ENCODE measurements at places on chromosomes 13 and 19.

DNA sequence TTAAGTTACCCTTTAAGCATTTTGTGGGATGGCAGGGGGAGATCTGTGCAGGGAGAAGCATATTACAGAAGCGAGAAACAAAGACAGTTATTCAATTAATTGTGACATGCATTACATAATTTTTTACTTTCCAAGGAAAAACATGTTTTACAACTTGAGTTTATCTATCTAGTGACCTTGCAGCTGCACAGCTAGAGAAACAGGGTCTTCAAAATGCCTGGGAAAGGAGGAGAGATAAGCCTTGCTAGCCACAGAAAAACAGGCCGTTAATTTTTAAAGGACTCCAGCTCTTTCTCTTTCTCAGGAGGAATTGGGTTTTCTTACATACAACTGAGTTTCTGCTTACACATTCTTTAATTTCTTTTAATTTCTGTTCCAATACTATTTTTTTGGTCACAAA lies 14.8 kb upstream of the ZNF431 start:
- no peak for DNase-seq

GRCh38 chr13:75334634-75335447 lies 147.1 kb downstream of the TBC1D4 start:
- no peak for DNase-seq

- peak; percentile 78 for DNase-seq
Observed at GRCh38 chr19:11418094-11418548, 993 bp downstream of the RGL3 start.

DNA sequence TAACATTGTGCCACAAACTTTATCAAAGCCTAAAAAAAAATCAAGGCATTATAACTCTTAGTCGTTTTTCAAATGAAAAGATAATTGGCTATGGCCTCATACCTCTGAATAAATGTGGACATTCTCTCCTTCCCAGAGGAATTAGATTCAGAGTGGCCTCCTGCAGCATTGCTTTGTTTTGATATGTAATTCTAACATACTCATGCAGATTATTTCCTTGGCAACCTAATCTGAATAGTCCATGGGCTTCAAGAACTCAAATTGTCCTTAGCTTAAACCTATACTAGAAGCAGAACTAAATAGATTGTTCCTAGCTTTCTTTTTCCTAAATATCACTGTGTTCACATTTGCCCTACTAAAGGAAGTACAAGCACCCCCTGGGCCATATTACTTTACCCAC lies 1146.9 kb downstream of the OLFM4 start:
- DNase-seq, result peak; percentile 6

DNA sequence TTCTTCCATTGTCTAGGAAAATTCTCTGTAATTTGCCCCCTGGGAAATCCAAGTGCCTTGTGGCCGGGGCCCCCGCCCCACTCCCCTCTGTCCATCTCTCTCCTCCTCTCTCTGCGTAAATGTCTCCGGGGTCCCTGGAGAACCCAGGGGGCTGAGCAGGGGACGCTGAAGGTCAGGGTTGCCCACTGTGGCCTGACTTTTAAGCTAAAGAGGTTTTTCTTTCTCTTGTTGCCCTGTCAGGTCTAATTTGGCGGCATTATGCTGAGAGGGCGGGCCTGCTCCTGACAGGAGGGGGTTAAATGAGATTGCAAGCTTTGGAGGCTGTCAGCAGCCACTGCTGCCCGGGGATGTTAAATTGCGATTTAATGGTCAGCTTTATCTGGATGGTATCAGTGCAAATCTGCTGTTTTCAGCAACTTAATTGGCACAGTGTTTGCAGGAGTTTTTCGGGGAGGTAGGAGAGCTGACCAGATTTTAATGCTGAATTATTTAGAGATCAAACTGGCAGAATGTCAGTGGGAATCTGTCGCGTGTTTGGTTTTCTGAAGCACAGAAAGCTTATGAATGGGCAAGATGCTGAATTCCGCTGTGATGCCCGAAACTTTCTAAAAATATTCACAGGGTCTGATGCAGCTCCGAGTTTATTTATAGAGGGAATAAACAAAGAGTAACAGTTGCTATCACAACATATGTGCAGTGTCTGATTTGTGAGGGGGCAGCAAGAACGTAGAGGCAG lies 93.2 kb upstream of the SOX1 start:
- DNase-seq, result peak; percentile 52

GRCh38 chr13:36352350-36352749 lies 6.2 kb upstream of the SPART start:
- DNase-seq, result no peak

GRCh38 chr19:6958791-6959190 lies 62.4 kb downstream of the MBD3L2B start:
- DNase-seq, result no peak

DNA sequence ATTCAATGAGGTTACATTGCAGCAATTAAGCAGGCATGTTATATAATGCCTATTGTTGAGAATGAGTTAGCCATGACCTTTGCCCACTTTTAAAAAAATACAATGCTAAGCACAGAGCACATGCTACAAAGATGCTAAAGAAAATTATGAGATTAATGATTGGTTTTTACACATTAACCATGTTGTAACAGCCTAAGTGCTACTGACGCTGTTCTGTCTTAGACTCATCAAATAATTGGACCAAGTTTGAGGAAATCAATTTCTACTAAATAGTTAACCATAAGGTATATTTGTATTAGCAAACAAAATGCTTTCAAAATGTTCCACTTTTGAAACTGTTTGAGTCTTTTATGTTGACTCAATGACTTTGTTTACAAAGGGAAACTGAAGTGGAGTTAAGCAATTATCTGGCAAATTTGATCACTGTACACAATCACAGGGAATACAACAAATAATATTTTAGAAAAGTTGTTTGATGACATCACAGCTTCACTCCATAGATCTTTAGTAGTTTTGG lies 14.3 kb downstream of the MIR17HG start:
- peak; percentile 53 for DNase-seq

DNA sequence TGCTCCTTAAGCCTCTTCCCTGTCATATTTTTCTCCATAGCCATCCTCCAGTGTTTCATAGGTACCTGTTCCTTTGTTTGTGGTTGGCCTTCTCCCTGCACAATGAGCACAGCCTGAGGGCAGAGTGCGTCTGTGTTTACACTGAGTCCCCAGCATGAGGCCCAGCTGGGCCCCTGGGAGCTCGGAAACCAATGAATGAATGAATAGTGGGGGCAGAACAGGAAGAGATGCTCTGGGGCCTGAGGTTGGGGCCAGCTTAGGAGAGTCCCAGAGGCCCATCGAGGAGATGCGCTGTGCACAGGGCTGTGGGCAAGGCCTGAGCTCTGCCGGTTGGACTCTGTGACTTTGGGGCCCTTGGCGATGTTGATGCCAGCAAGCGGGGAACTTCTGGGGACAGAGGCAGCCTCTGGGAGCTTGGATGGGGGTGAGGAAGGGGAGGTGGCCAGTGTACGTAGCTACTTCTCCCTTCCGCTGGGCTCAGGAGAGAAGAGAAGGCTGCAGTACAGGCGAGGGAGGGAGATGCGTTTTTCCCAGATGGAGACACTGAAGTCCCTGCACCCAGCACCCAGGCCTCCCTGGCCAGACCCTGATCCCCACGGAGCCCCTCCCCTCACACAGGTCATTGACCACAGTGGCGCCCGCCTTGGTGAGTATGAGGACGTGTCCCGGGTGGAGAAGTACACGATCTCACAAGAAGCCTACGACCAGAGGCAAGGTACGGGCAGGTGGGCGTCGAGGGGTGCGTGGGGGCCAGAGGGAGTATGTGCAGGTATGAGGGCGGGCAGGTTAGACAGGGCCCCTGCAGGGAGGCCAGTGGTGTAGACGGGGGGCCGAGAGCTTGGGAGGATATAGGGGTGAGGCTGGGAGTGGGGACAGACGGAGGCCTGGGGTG lies 5.1 kb downstream of the TBCB start:
- DNase-seq, result peak; percentile 97

- peak; percentile 75 for DNase-seq
Observed at GRCh38 chr13:66795636-66796035, 434.5 kb downstream of the PCDH9 start.

DNA sequence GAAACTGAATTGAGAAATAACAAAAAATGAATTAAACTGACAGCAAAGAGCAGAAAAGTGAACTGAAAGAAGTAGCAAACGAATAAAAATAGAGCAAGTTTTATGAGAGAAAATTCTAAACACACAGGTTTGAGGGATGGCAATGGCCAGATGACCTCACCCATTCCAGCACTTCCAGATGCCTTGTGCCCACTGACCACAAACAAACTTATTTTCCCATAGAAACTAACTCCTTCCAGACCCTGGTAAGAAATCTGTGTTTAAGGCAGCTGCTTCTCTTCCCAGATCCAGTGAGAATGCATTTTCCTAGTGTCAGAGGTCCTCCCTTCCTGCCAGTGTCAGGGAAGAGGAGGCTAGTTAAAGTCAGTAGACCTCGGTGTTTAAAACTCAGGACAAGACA lies 51.7 kb downstream of the RXFP2 start:
- no peak for DNase-seq

- peak; percentile 16 for DNase-seq
Observed at GRCh38 chr13:48568370-48569103, 35.7 kb upstream of the RCBTB2 start.

- DNase-seq, result no peak
Observed at GRCh38 chr13:95456815-95457214, 95.7 kb upstream of the CLDN10 start.

GRCh38 chr13:80604098-80604497 lies 263.2 kb upstream of the SPRY2 start:
- DNase-seq, result no peak

DNA sequence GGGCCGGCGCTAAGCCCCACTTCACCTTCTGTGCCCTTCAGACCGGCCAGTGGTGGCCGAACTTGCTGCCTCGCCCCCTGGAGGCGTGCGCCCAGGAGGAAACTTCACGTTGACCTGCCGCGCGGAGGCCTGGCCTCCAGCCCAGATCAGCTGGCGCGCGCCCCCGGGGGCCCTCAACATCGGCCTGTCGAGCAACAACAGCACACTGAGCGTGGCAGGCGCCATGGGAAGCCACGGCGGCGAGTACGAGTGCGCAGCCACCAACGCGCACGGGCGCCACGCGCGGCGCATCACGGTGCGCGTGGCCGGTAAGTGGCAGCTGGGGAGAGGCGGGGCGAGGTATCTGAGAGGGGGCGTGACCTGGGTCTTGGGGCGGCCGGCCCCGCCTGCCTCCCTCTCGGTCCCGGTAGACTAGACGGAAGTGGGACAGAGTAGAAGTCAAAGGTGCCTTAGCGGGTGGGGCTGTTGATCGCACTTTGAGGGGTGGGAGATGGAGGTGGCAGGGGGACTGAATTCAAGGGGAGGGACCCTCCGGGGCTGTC lies 5.6 kb downstream of the ICAM5 start:
- no peak for DNase-seq

GRCh38 chr19:42269478-42270345 lies 660 bp downstream of the CIC start:
- no peak for DNase-seq

- no peak for DNase-seq
Observed at GRCh38 chr19:48881741-48882657, 9.8 kb downstream of the PPP1R15A start.

DNA sequence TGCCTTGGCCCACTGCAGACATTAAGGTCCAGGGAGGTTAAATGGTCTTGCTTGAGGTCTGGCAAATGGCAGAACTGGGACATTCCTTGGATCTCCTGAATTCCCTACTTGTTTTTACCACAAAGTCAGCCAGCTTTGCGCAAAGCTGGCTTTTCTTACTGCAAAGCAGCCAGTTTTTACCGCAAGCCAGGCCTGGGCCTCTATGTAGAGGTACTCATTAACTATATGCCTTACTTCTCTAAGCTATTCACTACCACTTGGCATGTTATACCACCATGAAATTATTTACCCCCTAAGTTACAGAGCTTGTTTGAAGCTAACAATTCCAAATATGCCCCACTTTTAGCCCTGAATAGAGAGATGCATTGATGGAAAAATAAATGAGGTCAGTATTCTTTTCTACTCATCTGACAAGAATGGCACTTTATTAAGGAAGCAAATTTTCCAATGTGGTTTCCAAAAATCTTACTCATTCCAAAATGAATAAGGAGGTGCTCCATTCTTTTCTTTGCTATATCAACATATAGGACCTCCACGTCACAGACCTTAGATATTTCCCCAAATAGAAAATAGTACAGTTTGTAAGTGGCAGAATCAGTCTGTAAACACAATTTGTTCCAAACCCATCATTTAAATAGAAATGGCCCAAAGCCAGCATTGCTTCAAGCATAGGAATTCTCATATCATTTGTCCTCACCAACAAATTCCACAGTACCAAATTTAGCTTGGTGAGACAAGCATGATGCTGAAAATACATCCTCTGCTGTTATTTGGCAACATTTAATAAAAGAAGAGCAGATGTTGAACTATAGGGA lies 143.9 kb upstream of the TSC22D1 start:
- no peak for DNase-seq

DNA sequence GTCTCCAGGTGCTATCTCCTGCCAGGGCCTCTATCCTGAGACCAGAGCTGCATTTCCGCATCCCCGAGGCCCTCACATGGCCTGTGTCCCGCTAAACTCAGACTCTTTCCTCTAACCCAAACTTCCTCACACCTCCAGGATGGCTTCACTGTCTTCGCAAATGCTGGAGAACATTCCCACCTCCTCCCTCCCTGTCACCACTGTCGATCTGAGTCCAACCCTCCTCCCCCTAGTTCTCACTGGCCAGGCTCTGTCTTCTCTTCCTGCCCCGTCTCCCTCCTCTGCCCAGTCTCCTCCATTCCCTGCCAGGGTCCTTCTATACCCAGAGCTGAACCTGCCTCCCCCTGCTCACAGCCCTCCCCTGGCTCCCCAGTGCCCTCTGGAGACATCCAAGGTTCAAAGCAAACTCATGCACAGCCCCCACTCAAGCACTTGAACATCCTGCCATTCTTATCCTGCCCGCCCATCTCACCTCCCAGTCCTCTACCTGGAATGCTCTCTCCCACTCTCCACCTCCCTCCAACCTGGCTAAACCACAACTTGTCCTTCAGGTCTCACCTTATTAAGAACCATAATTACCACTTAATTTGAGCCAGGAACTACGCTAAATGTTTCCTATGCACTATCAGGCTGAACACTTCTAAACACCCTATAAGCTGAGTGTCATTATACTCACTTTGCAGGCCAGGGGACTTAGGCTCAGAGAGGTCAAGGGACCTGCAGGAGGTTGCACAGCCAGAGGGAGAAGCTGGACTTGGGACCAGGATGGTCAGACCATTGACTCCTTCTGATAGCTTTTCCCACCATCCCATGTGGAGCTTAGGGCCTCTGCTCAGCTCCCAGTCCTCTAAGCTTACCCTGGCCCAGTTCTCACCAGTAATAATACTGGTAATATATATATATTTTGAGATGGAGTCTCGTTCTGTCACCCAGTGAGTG lies 961 bp upstream of the VSIG10L start:
- no peak for DNase-seq

DNA sequence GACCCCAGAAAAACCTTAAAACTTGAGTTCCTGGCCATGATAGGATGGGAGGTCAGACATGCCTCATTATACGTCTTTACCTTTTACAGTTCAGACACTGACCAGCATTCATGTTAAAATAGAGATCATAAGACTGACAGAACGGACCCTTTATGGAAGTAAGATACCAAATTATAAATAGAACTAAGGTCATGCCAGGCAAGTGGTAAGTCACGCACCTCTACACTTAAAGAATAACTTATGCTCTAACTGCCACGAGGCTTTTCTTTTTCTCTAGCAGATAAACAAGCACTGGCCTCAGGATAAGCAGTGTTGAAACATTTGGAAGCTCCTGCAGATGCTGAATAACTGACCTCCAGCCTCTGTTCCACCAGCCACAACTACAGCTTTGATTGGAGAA lies 28.4 kb downstream of the GPR42 start:
- DNase-seq, result no peak
